ENCODE measurements at places on chromosomes 4 and X.

- DNase-seq, result no peak
Measured at GRCh38 chrX:42616981-42617380, 161.0 kb downstream of the PPP1R2C start.

GRCh38 chrX:37454537-37455285 is 105.5 kb downstream of the PRRG1 start:
- DNase-seq, result no peak

DNA sequence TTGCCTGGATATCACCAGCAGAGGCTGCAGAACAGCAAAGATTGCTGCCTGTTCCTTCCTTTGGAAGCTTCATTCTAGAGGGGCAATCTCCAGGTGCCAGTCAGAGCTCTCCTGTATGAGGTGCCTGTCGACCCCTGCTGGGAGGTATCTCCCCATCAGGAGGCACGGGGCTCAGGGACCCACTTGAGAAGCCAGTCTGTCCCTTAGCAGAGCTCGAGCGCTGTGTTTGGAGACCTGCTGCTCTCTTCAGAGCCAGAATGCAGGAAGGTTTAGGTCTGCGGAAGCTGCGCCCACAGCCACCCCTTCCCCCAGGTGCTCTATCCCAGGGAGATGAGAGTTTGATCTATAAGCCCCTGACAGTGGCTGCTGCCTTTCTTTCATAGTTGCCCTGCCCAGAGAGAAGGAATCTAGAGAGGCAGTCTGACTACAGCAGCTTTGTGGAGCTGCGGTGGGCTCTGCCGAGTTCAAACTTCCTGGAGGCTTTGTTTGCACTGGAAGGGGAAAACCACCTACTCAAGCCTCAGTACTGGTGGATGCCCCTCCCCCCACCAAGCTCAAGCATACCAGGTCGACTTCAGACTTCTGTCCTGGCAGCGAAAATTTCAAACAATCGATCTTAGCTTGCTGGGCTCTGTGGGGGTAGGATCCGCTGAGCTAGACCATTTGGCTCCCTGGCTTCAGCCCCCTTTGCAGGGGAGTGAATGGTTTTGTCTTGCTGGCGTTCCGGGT is 57.9 kb downstream of the DKK2 start:
- DNase-seq, result no peak

- DNase-seq, result no peak
Measured at GRCh38 chrX:75390470-75390869, 116.6 kb downstream of the UPRT start.

DNA sequence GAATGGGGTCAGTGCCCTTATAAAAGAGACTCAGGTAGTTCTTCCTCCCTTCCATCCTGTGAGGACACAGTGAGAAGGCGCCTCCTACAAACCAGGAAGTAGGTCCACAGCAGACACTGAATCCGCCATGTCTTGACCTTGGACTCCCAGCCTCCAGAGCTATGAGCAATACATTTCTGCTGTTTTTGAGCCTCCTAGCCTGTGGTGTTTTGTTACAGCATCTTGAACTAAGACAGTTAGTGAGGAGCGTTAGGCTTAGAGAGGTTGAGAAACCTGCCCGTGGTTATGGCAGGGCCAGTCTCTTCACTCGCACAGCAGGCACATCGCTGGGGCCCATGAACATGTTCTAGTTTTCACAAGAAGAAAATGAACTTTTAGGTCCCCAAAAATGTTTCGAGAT is 19.7 kb downstream of the SHROOM2 start:
- no peak for DNase-seq

GRCh38 chrX:40158036-40158706 is 60.4 kb upstream of the BCOR start:
- no peak for DNase-seq

GRCh38 chr4:186596346-186596745 is 41.0 kb upstream of the MTNR1A start:
- no peak for DNase-seq

GRCh38 chr4:128528793-128529553 is 241.4 kb upstream of the PGRMC2 start:
- DNase-seq, result no peak

- no peak for DNase-seq
Measured at GRCh38 chr4:62560858-62561257, 1360.7 kb downstream of the ADGRL3 start.

DNA sequence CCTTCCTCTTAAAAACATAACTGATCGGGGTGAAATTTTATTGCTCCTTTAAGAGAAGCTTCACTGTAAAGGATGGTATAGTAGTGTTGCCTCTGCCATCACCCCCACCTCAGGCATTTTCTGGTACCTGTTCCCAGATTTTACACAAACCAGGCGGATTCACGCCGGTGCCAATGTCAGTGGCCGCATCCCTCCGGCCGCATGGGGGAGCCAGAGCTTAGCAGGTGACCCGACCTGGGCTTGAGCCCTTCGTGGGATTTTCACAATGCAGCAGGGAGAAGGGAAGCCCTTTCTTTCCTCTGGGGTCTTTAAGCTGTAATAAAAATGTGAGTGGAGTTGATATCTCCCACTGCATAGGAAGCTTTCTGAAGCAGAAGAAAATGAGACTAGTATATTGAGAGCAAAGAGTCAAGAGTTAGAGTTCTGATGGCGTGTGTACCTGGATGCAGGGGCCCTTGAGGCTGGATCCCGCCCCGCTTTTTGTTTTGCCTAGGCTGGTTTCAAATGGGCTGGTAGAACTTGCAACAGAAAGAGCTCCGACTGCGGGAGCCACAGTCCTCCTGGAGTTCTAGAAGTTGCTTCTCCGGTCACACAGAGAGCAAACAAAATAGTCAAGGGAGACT is 59.4 kb downstream of the POLR2B start:
- DNase-seq, result no peak

GRCh38 chr4:182770996-182771514 is 146.1 kb downstream of the DCTD start:
- no peak for DNase-seq

DNA sequence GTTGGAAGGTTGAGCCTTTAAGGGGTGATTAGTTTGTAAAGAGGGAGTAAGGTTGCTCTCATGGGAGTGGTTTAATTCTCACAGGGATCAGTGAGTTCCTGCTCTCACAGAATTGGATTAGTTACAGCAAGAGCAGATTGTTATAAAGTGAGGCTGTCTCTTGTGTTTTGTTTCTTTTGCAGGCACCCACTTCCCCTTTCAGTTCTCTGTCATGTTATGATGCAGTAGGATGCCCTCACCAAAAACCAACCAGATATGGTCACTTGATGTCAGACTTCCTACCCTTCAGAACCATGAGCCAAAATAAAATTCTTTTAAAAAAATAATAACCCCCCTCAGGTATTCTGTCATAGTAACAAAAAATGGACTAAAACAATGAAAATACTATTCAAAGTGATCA is 19.9 kb upstream of the IGSF1 start:
- DNase-seq, result no peak

DNA sequence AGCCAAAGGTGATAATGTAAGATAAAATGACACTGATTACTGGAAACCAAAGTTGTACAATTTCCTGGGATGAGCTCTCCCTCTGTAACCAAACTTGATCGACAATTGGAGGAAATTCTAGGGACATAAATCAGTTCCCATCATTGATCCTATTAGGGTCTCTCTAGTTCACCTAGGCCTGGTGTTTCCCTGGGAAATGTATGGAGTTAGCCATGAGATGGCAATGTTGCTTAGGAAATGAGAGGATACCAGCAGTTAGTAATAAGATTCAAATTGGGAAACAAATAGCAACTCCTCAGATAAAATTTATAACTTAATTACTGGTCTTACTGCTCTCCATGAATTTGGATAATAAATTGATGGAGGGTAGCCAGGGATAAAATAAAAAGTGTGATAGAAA is 52.2 kb downstream of the SPATA18 start:
- DNase-seq, result no peak

- no peak for DNase-seq
Measured at GRCh38 chr4:186485561-186486062, 69.8 kb downstream of the MTNR1A start.

DNA sequence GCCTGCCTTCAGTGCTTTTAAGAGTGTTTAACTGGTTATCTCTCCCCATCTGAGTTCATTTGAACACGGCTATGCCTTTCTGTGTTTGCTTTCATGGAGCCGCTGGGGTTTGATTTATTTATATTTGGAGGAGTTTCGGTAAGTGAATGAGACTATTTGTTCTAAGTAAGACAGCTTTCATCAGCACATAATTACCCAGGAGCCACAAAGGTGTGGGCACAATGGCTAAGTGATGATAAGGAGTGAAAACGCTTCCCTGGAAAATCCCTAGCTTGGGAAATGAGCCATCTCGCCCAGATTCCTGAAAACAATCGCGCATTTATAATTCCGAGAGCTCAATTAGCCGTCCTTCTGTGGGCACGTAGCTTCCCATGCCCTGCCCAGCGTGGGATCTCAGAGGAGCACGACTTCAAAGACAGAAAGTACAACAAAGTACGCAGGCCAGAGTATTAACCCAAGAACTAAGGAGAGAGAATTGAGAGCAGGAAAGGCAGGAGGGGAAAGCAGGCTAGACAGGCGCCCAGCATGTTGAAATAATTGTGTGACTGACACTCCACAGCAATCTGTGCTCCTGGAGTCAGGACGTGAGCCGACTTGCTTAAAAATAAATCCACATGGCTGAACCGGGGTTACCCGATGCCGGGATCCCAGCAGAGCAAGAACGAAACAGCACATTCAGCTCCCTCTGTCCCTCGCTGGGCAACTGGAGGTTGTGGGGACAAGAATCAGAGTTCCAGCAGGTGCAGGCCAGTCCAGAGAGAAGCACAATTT is 99.0 kb downstream of the DHRSX start:
- no peak for DNase-seq

- DNase-seq, result no peak
Measured at GRCh38 chrX:121109986-121110385, 62.6 kb downstream of the GLUD2 start.

- DNase-seq, result no peak
Measured at GRCh38 chr4:126238013-126238412, 923.3 kb downstream of the FAT4 start.

DNA sequence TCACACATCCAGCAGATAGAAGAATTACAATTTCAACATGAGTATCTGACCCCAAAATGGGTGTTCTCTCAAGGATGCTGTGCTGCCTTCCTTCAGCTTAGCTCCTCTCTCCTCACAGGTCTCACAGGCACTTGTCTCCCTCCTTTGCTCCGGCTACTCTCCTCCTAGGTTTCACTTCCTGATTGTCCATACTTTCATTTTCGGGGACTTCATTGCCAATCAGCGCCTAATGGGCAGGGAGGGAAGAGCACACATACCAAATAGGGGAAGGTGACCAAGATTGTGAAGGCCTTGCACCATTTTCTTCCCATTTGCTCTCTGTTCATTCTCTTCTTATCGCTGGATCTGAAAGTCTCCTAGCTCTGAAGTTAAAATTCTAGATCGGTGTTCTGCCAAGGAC is 125.4 kb upstream of the EOLA2 start:
- no peak for DNase-seq

- DNase-seq, result peak; percentile 31
Measured at GRCh38 chrX:154727871-154728270, 23.0 kb downstream of the GAB3 start.

DNA sequence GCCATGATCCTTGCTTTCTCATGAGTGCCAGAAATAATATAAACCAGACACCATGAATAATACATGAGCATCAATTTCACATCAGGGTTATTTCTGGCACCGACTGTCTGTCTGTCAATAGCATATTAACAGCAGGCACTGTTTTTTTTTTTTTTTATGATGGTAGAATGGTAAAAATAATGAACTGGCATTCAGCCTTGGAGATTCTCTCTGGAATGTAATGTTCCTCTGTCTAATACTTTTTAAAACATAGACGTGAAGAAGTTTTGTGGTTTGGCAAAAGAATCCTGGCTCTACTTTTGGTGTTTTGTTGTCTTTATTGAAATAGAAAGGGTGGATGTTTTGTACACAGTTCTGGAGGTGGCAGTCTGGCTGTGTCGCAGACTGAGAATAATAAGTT is 874.6 kb upstream of the PRKX start:
- no peak for DNase-seq

DNA sequence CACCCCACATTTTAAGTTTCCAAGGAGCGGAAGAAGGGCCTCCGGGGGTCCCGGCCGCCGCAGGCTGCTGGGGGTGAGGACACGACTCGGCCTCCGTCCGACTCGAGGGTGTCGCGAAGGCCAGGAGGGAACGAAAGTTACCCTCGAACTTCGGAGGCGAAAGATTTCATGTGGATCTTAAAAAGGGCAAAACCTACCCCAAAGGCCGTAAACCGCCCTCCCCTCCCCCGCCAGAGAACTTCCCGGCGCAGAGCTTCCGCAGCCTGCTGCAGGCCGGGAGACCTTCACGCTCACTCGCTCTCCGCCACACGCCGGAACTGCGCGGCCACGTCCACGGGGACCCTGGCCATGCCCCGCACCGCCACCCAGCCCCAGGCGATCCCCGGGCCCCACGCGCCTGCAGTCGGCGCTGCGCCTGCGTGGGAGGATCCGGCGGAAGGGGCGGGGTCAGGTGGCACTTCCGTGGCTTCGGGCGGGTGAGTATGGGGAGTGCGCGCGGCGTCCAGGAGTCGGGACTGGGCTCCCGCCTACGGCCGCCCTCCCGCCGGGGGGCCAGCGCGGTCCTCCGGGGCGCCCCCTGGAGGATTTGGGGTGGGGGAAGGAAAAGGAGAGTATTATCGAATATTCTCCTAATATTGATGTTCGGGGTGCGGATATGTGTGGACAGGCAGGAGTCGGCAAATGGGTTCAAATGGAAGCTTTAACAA is at the start of gene MMAA:
Gene MMAA, plus strand, starts transcription at position 454 of the 707 bp plus-strand sequence. CDS start 19,755 bp downstream, outside the sequence.
- DNase-seq, result peak; percentile 70

DNA sequence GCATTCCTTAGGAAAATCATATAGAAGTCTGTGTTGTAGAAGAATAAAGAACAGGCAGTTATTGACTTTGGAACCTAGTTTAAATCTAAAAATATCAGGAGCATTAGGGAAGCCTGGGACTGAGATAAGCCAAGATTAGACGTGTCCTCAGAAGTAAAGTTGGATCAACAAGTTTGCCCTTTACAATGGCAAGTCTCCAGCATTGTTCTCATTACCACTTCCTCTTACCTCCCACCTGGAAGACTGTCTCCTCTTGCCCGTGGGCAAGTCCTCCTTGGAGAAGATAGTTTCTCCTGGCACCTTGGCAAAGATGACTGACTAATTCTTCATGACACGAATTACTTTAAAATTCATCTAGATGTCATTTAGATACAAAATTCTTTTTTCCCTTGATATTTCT is 37.8 kb downstream of the CNKSR2 start:
- no peak for DNase-seq

Data from AML-193 (cell line).